Activated CD4-positive, alpha-beta T cell treated with anti-CD3 and anti-CD28 coated beads, Interleukin-2, amount 50 U/mL, for 4 hours (primary cell): ENCODE measurements at places on chromosomes 2 and 18.

DNA sequence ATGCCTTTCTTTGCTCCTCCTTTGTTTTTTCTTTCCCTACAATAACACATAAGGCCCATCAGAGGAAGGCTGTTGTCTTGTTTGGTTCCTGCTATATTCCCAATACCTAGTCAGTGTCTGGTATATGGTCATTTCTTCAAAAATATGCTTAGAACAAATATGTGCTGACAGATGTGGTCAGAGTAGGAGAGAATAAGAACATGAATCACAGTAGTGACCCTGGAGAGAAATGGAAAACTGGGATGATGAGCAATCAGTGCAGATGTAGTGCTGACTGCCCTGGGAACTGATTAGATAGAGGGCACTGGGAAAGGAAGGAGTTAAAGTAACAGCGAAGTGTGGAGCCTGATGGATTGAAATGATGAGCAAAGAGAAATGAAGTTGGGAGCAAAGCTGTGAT is 189.4 kb upstream of the LHCGR start:
- DNase-seq = no peak

DNA sequence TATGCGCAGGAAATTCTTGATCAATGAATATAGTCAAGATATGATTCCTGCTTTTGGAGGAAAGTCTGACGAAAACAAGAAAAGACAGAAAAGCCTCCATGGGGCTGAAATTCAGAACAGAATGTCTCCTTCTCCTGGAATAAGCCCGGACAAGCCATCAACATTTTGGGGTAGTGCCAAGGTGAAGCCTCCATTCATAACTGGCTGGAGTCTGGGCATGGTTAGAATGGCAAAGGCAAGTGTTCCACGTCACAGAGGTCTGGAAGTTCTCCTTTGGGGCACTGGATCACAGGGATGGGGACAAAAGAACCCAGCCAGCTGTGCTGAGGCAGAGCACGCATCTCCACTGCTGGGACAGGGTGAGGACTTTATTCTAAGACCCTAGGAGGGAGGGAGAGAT is 505.7 kb downstream of the CMPK2 start:
- DNase-seq = no peak

DNA sequence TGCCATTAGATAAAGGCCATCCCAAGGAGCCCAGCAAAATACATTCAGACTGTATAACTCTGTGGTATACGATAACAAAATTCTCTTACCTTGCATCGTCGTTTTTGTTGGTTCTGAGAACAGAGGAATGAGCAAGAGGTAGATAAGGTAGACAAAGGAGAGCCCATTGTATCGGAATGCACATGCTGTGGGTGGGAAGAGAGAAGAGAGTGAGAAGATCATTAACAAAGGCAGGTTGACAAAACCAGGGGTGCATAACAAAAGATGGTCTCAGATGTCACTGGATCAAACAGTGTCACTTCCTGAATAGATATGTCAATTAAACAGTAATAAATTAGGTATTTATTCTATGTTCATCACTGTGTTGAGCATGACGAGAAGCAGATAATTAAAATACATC is 83.3 kb downstream of the PIEZO2 start:
- DNase-seq = no peak

DNA sequence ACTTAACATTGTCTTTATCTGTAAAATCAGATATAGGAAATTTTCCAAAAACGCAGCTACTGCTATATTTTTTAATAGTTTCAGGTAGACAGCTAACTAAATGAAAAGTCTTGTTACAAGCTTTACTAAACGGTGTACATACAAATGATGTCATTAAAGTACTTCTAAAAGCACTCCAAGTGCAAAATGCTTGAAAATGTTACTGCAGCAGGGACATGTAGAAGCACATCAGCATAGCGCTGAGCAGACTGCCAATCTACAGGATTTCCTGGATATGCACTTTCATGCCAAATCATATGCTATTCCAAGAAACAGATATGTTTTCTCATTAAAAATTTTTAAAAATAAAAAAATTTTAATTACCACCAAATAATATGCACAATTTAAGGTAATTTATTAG is 61.7 kb downstream of the SMAD2 start:
- no peak for DNase-seq

GRCh38 chr2:205197468-205198139 is 484.7 kb upstream of the NRP2 start:
- peak; percentile 3 for DNase-seq

- no peak for DNase-seq
These were observed 14.7 kb upstream of the CYRIA start for GRCh38 chr2:16680304-16680703.

- no peak for DNase-seq
These were observed 239.5 kb downstream of the DCDC2C start for GRCh38 chr2:3942841-3943240.

DNA sequence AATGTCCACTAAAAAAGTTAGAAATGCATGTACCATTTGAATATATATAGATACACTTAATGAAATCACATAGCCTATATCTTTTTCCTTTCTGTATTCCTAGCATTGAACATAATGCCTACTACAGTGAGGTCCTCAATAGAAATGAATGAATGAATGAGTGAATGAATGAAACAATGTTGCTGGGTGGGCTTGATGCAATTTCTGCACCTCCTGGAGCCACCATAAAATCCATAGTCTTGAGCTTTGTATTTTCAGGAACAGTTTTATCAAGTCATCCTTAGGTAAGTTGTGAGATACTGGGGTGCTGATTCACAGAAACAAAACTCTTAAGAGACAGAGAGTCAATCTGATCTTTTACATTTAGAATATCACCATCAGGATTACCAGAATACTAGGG is 3.3 kb downstream of the CFAP53 start:
- DNase-seq = no peak

- DNase-seq = peak; percentile 2
These were observed 22.2 kb downstream of the ZSCAN30 start for GRCh38 chr18:35267809-35268208.

DNA sequence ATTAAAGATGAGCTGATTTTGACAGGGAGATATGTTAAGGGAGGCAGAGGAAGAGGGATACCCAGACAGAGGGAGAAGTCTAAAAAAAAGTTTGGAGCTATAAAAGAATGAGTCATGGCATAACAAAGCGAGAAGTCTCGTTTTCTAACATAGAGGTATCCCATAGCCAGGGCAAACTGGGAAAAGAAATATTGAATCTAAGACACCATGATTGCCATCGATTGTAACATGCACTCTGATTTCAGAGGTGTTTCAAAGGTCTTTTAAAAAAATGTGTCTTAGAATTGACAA is 110.7 kb downstream of the MDH1 start:
- no peak for DNase-seq

GRCh38 chr2:86193901-86194567 is 1.2 kb downstream of the IMMT start:
- DNase-seq = no peak

DNA sequence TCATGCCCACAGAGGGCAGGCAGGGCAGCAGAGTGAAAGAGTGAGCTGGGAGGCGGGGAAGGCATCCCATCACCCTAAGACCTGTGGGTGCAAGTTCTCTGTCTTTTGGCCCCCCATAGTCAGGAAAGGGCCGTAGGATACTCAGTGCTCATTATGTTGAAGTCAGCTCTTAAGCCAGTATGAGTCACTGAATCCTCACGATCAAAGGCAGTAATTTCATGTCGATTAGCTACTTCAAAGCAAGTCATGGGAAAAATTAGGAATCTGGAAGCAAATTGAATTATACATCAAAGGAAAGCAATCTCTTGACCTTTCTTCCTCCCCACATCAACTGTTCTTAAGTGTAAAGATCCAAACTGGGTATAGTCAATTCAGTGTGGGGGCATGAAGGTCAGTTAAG is 178.9 kb downstream of the FHOD3 start:
- no peak for DNase-seq

DNA sequence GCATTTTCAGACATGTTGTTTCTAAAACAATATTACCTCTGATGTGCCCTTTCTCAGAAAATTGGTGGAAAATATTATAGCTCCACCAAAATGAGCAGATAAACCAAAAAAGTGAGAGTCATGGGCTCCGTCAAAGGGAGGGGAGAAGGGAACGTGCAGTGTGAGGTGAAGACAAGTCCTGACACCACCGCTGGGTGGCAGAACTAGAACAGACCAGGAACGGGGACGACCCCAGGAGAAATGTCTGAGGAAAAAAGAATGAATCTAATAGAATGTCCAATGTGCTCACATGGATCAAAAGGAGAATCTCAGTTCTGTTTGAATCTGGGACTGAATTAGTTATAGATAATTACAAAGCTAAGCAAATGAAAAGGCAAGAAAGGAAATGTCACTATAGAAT is 22.6 kb upstream of the BCL2 start:
- no peak for DNase-seq

GRCh38 chr2:181393472-181393871 is 63.7 kb upstream of the ITGA4 start:
- no peak for DNase-seq

- no peak for DNase-seq
These were observed 122.5 kb downstream of the MAIP1 start for GRCh38 chr2:200077838-200078237.

- DNase-seq = no peak
These were observed 4.8 kb downstream of the ITPRID2 start for GRCh38 chr2:181896286-181896685.

DNA sequence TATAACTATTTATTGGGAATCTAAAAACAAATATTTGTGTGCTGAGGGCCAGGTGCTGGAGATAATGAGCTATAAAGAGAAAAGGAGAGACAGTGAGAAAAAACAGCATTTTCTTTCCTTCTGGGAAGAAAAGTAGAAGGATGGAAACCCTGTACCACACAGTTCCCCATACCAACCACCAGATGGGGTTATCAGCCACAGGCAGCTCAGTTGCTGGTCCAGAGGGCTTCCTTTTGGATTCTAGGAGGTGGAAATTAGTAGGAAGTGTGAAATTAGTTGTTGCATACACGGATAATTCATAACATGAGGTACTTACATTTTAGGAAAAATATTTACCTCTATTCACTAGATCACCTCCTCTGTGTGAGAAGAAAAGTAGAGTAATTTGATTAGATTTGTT is 237.0 kb upstream of the FOSL2 start:
- no peak for DNase-seq

DNA sequence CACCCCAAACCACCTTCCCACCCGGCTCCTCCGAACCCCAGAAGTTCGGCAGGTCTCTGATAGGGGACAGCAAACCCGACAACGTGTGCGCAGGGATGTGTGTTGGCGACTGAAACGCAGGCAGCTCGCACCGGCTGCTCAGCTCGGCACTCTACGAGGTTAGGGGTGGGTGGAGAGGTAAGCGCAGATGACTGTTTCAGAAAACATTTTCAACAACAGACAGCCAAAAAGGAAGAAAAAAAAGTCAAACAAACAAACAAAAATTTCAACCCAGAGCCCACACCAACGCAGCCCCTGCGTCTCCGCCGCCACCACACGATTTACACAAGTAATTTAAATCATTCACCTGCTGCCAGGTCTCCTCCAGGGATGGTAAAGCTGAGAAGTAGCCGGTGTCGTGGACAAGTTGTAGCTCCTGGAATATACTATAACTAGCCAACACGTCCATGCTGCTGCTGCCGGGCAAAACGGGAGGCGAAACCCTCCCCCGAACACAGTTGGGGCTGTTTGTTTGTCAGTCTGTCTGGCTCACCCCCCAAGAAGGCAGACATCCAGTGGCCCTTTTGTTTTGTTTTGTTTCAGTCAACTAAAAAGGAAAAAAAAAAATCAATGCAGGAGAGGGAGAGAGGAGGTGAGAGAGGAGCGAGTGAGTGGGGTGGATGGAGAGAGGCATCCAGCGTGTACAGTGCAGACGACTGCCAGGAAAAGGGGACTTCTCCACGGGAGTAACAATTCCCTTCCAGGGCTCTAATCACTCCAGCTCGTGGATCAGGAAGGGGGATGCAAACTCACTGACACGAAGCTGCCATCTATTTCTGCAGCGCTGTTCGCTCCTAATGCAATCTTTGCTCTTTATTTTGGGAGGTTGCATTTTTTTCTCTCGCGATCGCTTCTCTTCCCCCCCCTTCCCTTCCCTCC is at the start of gene KLF7:
KLF7 (minus strand) TSS at position 828 of the 918 bp plus-strand sequence; CDS start at position 448, 380 bp downstream.
- DNase-seq = peak; percentile 62

GRCh38 chr2:203889542-203889941 is 22.0 kb downstream of the CTLA4 start:
- DNase-seq = no peak

GRCh38 chr2:157106950-157107349 is 150.6 kb upstream of the GALNT5 start:
- no peak for DNase-seq

GRCh38 chr2:151976945-151977353 is 121.9 kb downstream of the CACNB4 start:
- DNase-seq = no peak

DNA sequence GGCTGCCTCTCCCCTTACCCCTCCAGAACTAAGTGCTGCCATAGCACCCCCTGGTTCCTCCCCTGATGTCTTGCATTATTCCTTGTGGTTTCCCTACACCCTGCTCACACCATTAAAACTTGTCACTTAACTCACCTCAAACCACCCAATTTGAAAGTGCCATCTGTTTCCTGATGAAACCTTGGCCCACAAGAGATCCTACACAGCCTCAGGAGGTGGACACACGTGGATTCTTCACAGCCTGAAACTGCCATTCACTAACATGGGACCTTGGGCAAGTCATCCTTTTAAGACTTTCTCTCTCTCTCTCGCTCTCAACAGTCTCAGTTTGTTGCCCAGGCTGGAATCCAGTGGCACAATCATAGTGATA is 27.5 kb upstream of the FAM124B start:
- DNase-seq = no peak

- DNase-seq = no peak
These were observed 507 bp downstream of the RTKN start for GRCh38 chr2:74441170-74441689.

DNA sequence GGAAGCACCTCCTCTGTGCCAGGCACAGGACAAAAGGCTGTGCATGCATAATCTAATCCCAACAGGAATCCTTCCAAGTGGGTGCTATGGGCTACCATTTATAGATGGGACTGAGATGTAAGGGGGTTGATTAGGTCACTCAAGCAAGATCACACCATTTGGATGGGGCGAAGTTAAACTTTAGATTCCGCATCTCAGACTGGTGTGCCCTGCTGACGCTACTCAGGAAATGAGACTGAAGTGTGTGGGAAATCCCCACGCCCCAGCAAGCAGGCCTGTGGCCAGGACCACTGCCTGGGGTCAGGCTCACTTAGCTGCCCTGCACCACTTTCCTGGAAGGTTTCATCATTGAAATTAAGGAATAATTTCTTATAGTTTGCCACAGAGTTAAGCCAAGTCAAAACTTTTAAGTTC is 70.5 kb upstream of the PPP1CB start:
- DNase-seq = peak; percentile 53

DNA sequence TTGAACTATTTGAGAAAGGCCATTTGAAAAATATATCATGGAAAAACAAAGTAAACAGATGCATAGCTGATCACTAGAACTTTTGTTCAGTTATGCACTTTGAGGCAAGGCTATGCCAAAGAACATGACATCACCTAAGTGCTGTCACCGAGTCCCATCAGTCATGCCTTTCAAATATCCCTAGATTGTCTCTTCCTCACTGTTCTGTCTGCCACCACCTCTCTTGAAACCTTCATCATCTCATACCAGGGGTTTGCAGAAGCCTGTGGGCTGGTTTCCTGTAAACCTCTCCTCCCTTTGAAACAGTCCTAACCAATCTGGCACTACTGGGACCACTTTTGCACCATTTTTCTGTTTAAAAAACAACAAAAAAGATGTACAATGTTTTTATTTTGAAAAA is 12.3 kb upstream of the RAPH1 start:
- no peak for DNase-seq
